ENCODE measurements at places on chromosomes 16 and 17.

GRCh38 chr17:497241-498034 lies 144.8 kb upstream of the RPH3AL start:
- DNase-seq: no peak

DNA sequence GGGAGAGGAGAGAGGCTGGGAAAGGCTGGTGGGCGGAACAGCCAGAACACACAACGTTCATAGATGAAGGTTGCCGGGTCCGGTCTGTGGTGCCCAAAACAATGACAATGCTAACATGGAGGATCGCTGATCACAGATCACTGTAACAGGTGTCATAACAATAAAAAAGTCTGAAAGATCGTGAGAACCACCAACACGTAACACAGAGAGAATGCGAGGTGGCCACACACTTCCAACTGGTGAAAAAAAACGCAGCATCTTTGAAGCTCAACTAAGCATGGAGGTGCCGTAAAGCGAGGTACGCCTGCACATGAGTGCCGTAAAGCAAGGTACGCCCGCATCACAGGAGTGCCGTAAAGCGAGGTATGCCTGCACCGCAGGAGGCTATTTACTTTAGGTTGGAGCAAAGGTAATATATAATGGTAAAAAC lies 42.3 kb downstream of the ABR start:
- no peak for DNase-seq

- no peak for DNase-seq
These were observed 44.7 kb downstream of the CDH1 start for GRCh38 chr16:68781784-68782183.

- DNase-seq: no peak
These were observed 18.4 kb downstream of the ABCA9 start for GRCh38 chr17:69042308-69042707.

DNA sequence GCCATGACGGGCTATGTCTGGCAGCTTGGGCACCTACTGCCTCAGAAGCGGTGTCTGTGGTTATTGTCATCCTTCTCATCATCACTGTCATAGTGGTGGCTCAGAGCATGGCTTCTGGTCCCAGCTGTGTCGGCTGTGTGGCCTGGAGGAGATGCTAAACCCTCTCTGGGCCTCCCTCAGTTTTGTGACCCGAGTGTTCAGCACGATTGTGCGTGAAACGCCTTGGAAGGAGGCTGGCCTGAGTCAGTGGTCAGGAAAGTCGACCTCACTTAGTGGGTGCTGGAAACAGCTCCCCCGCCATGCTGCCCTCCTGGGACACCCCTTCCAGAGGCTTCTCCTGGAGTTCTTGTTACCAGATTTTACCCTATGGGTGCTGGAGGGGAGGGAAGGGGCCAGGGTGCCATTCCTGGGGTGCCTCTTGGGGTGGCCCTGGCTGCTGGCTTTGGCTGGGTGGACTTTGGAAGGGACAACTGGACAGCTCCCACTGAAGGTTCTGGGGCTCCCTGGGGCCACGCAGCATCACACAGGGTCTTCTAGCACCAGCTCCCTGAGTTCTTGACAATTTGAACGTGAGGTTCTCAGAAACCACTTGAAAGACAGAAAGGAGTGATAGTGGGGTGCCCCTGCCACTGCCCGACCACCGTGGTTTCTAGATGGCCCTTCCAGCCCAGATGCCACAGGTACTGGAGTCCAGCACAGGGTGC lies 226.5 kb upstream of the GSE1 start:
- DNase-seq: no peak

GRCh38 chr17:30554839-30555751 lies 77.9 kb downstream of the GOSR1 start:
- peak; percentile 70 for DNase-seq

DNA sequence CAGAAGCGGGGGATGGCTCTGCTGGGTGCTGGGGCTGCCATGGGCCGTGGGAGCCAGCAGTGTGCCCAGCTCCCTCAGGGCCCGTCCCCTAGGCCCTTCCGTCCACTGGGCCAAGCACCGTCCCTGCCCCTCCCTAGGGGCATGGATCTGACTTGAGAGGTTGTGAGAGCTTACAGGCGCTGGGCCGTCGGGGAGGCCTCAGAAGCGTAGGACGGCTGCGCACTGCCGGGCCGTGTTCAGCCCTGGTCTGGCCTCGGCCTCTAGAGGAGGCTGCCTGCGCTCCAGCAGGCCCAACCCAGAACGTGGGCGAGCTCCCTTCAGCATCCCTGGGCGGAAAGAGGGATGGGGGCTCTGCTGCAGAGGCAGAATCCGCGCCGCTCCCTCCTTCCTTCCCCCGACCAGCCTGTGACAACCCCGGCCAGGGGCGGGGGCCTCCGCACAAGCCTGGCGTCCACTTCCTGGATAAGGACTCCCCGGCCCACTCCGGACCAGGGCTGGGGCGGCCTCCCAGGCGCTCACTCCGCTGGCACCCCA lies 685 bp upstream of the MPG start:
- peak; percentile 66 for DNase-seq

DNA sequence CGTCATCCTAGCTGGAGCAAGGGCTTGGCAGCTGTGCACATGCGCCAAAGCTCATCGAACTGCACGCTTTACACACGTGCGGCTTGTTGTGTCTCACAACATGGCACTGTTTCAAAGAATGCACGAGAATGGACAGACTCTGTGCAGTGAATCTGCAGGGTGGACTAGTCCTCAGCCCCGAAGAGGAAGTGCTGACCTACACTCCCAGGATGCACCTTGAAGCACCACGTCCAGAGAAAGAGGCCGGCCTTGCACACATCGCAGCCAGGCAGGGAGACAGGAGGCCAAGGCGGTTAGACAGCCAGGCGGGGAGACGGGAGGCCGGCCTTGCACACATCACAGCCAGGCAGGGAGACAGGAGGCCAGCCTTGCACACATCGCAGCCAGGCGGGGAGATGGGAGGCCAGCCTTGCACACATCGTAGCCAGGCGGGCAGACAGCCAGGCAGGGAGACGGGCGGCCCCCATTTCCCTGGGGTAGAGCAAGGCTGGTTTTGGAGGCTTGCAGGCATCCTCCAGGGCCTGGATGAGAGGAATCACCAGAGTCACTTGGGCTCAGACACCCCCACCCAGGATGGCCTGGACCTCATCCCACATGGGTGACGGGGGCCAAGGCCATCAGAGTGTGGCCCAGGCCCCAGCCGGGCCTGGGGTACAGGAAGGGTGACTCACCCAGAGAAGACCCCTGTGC lies 9.0 kb upstream of the CACNA1H start:
- no peak for DNase-seq

GRCh38 chr17:68441070-68441770 lies 16.1 kb downstream of the WIPI1 start:
- no peak for DNase-seq

DNA sequence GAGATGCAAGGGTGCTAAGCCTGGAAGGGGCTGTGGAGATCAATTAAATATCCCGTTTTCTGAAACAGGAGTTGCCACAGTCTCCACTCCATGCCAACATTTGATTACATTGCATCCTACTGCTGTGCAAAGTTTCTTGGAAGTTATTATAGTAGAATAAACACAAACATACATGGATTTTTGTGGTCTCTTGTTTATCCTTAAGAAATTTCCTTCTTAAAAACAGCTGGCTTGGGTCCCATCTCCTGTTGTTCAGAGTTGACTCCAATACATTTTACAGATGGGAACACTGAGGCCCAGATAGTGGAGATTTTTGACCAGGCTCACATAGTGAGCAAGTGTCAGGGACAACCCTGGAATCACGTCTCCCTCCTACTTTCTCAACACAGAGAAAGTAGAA lies 124.0 kb upstream of the ADAMTS18 start:
- DNase-seq: no peak

- no peak for DNase-seq
These were observed 16.4 kb downstream of the ITGAL start for GRCh38 chr16:30488764-30489605.

GRCh38 chr16:81640681-81641070 lies 138.4 kb upstream of the PLCG2 start:
- no peak for DNase-seq

DNA sequence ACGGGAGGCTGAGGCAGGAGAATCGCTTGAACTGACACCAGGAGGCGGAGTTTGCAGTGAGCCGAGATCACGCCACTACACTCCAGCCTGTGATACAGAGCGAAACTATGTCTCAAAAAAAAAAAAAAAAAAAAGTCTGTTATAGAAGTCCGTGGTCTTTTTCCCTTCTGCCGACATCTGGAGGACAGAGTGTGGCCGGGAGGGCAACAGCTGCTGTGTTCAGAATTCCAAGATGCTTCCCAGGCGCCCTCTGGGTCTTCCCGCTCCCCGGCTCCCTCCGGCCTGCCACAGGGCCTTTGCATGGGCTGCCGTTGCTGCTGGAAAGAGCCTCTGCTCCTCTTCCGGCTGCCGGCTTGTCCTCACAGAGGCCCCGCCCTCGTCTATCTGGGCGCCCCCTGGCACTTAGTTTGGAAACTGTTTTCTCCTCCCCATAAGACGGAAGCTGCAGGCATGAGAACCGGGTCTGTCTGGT lies 2.4 kb upstream of the CACNA1H start:
- DNase-seq: peak; percentile 40

DNA sequence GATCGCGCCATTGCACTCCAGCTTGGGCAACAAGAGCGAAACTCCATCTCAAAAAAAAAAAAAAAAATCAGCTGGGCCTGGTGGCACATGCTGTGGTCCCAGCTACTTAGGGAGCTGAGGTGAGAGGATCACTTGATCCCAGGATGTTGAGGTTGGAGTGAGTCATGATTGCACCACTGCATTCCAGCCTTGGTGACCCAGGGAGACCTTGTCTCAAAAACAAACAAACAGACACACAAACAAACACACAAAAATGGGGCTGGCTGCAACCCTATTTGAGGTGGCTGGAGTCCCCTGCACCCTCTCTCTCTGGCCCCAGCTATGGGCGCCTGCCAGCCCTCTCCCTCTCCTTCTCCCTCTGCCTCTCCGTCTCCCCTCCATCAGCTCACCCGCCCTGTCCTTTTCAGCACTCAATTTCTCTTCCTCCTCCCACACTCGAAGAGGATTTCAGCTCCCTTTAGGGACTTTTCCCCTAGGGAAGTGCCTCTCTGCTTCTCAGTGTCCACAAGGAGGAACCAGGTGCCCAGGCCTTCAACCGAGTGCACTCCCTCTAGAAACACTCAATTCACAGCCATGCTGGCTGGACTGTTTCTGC lies 17.5 kb upstream of the TFAP4 start:
- no peak for DNase-seq

- no peak for DNase-seq
These were observed 10.1 kb upstream of the CA4 start for GRCh38 chr17:60139438-60140285.

DNA sequence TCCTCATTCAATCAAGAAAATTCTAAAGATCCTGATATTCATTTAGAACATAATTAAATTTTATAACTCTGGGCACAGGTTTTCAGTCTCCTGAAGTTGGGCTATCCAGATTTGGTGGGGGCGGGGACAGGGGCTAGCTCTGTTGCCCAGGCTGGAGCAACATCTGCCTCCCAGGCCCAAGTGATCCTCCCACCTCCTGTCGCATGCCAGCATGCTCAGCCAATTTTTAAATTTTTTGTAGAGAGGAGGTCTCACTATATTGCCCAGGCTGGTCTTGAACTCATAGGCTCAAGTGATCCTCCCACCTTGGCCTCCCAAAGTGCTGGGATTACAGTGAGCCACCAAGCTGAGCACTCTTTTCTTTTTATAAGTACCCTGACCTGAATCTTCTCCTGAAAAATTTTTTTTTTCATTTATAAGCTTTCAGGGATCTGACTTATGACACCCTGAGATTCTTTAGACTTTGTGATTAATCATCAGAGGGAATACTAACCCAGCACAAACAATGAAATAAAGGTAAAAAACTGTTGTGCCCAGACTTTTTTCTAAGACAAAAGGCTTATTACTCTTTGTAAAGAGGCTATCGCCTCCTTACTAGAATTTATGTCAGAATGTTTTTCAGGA lies 62.6 kb downstream of the TUBD1 start:
- DNase-seq: no peak

GRCh38 chr16:88330971-88331890 lies 51.5 kb upstream of the ZNF469 start:
- no peak for DNase-seq

DNA sequence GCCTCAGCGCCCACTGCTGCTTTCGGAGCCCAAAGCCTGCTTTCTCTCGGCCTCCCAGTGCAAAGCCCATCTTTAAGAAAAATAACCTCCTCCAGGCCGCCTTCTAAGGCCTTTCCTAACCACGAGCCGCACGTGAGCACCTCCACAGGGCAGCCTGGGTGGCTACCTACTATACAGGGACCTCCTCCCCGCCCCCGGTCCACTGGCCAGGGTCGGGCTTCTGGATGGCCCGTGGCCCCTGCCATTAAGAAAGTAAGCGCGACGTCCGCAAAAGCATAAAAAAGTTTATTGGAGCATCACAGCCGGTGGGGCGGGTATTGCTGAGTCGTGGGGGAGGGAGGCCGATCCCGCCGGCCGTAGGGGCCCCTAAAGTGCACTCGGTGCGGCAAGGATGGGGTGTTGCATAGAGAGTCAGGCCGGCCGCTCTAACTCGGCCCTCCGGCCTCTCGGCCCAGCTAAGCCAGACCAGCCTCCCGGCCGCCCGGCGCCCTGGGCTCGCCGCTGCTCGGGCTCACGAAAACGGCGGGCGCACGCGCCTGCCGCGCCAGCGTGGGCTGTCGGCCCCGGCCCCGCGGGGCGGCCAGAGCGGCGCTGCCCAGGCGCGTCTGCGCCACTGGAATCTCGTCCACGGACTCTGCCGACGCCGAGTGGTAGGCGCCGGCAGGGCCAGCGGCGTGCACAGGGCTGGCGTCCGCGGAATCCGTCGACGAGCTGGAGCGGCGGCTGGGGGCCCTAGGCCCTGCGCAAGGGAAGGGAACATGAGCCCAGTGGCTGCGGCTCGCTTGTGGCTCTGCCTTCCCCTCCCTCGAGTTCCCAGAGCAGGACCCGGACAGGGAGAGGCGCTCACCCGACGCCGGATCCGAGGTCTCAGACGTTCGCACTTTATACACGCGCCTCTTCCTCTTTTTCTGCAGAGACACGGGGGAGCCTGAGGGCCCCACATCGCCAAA lies 1.1 kb upstream of the TPPP3 start:
- DNase-seq: no peak

- DNase-seq: no peak
These were observed 9.1 kb upstream of the TMEM100 start for GRCh38 chr17:55731586-55732250.

DNA sequence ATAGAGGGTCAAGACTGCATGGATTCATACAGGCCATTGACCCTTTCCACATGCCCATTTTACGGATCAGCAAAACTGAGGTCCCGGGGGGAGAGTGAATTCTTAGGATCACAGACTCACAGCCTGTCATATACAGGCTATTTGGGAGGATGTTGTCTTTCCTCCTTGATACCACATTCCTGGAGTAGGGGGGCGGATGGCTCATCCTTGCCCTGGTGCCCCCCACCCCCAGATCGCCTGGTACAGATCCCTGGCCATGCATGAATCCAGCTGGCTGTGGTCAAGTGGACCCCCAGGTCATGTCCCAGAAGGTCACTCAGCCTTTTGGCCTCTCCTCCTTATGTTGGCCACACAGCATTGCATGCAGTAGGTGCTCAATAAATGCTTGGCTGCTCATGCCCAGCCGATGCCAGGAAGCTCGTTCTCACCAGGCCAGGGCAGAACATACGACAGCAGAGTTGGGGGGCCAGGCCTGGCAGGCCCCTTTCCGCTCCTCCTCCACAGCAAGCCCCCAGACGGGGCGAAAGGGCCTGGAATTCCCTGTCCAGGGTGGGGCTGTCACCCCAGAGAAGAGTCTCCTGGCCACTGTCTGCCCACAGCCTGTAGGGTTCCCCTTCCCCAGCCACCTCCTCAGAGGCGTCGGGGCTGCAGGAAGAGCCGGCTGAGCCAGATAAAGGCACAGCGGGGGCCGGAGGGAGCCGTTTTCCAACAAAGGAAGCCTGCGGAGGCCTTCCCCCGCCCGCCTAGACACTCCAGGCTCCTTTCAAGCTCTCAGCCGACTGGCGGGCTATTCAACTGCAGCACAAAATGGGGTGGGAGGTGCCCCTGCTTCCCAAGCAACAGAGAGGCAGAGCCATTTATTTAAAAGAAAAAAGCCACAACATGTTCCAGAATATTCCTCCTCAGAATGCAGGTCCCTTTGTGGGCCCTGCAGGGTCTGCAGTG lies 215.7 kb upstream of the CIBAR2 start:
- peak; percentile 71 for DNase-seq

Measured in SK-N-DZ (cell line).